A172 (cell line): ENCODE measurements at places on chromosomes 7 and 10. TPM values are rescaled to one million over a fixed set of nuclear protein-coding genes. Genes with fewer than 3 reads are reported as not detected.

CPSF4 gene
- total RNA-seq, result 32.0 and 39.0 TPM in 2 replicates

HMX3 gene
- not detected in 2 replicates for total RNA-seq

ABCB4 gene
- not detected in 2 replicates for total RNA-seq

CYP3A7 gene
- total RNA-seq, result not detected in 2 replicates

PIK3CG gene
- total RNA-seq, result 4.7 and 5.4 TPM in 2 replicates

RNLS gene
- 23.2 and 25.1 TPM in 2 replicates for total RNA-seq

PLCE1 gene
- 0.22 and 0.89 TPM in 2 replicates for total RNA-seq

PON3 gene
- total RNA-seq, result not detected in 2 replicates

PRLHR gene
- total RNA-seq, result not detected in 2 replicates

IDI2 gene
- total RNA-seq, result not detected in 2 replicates

KAT6B gene
- 5.2 and 8.0 TPM in 2 replicates for total RNA-seq

TACC2 gene
- 4.4 and 8.5 TPM in 2 replicates for total RNA-seq

ODAD2 gene
- total RNA-seq, result 53.3 and 63.0 TPM in 2 replicates

BMPER gene
- 0.34 and 0.55 TPM in 2 replicates for total RNA-seq

GIMAP7 gene
- total RNA-seq, result not detected in 2 replicates

GIMAP8 gene
- total RNA-seq, result not detected in 2 replicates

PI4K2A gene
- total RNA-seq, result 31.7 and 32.1 TPM in 2 replicates

CNNM1 gene
- not detected in 2 replicates for total RNA-seq

NUTM2D gene
- 0.36 and 0.98 TPM in 2 replicates for total RNA-seq

EPHA1 gene
- 0.03 TPM in 1 of 2 replicates, not detected in the other for total RNA-seq

TMEM229A gene
- not detected in 2 replicates for total RNA-seq

CALHM1 gene
- total RNA-seq, result not detected in 2 replicates

GDF2 gene
- total RNA-seq, result not detected in 2 replicates

MYOF gene
- total RNA-seq, result 285 and 317 TPM in 2 replicates

CRYGN gene
- 1.2 TPM in 1 of 2 replicates, not detected in the other for total RNA-seq
